GM23248 (cell line): ENCODE measurements at places on chromosomes 6 and 20. TPM values are rescaled to one million over a fixed set of nuclear protein-coding genes. Genes with fewer than 3 reads are reported as not detected.

TNFRSF6B gene
- 36.9 and 39.9 TPM in 2 replicates for total RNA-seq

- no peaks in the 10 kb centered on the region for H3K27me3 ChIP-seq
- no peaks in the 10 kb centered on the region for H3K36me3 ChIP-seq
- H3K4me1 ChIP-seq, result no peaks in the 10 kb centered on the region
These were observed 57.2 kb downstream of the CEP43 start for GRCh38 chr6:167056370-167056769.

DNA sequence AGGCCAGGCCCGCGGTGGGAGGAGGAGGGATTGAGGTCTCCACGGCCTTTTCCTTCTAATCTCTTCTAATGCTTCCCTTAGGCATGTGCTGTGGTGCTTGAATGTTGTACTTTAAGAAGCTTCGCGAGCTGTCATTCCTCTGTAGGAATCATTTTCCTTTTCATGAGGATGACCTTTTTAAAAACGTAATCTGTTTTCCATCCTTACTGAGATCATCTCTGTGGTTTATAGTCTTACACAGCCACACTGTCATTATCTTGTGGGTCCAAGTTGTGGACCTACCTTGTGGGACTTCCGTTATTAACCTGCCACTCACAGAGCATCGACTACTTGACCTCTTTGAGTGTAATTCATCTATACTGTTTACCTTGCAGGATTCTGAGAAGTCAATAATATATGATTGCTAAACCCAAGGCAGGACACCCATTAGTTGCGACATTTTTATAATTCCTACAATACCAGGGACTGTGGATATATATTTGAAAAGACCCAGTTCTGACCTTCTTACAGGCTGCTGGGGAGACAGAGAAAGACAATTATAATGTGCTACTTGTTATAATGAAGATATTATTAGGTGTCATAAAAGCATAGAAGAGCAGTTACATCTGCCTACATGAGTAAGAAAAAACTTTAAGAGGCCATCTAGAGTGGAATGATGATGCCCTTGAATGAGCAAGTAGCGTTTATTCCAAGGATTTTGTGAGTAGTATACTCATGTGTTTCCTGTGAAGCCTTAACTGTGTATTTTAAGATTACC, 842 bp downstream of the SLC25A27 start:
- no peaks in the 10 kb centered on the region for H3K36me3 ChIP-seq
- peak overlapping the region; percentile 39; the same call in 1 of the 2 replicates for H3K27ac ChIP-seq
- no peak for DNase-seq
- H3K4me3 ChIP-seq, result peak overlapping the region; percentile 96

DNA sequence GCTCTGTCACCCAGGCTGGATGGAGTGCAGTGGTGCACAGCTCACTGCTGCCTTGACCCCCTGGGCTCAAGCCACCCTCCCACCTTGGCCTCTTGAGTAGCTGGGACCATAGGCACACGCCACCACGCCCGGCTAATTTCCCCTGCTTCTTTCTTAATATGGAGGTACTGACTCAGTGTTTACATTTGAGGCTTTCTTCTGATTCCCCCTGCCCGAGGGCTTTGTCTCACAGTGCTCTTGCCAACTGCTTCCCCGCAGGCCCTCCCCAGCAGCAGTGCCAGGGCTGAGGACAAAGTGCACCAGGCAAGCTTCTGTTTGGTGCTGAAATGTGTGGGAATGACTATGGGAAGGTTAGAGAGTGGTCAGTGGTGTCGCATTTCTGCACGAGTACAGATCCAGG, 34.8 kb downstream of the NR2E1 start:
- H3K4me1 ChIP-seq, result no peaks in the 10 kb centered on the region
- H3K27ac ChIP-seq, result no peak overlapping the region
- H3K36me3 ChIP-seq, result no peaks in the 10 kb centered on the region
- H3K27me3 ChIP-seq, result no peaks in the 10 kb centered on the region
- H3K4me3 ChIP-seq, result no peak overlapping the region

LCA5 gene
- total RNA-seq, result 2.7 and 4.2 TPM in 2 replicates

LY86 gene
- not detected in 2 replicates for total RNA-seq

LIN28B gene
- not detected in 2 replicates for total RNA-seq

EYS gene
- total RNA-seq, result not detected in 2 replicates
